Right lung (tissue), 10 donors: ENCODE measurements at places on chromosomes 2 and 18.
A peak's percentile ranks its signal among the peaks of the same experiment; 100 is the strongest.

GRCh38 chr2:6556755-6557154 is 309.0 kb downstream of the CMPK2 start:
- no peak for DNase-seq

DNA sequence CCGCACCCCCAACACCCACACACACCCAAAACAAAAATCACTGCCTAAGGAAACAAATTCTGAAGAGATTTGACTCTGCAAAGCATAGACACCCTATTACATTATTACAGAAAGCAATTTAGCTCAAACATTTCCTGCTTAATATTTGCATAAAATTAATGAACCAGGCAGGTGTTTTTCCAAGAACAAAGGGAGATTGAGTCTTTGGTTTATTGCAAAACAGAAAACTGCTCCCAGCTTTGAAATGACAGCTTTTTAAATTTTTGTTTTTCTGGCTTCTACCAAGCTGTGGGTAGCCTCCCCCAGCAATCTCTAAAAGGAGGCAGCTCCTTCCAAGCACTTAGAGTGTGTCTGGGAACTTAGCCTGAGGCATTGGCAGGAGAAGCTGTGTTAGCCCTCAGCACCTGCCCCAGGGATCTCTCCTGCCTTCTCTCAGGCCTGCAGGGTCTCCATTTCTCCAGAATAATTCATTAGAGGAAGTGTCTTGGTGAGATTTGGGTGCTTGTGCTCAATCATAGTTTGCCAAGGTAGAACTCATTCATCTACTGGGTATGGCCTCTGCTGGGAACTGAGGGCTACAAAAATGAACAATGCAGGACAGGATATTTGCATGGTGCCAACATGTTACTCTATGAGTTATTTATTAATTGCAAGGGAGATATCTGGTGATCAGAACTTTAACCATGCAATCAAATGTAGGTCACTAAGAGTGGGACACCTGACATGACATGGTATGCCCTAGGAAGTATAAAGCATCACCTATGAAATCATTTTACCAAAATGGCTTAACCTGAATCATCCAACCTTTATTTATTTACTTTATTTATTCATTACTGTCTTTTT is 58.7 kb downstream of the B3GNT2 start:
- DNase-seq = no peak

DNA sequence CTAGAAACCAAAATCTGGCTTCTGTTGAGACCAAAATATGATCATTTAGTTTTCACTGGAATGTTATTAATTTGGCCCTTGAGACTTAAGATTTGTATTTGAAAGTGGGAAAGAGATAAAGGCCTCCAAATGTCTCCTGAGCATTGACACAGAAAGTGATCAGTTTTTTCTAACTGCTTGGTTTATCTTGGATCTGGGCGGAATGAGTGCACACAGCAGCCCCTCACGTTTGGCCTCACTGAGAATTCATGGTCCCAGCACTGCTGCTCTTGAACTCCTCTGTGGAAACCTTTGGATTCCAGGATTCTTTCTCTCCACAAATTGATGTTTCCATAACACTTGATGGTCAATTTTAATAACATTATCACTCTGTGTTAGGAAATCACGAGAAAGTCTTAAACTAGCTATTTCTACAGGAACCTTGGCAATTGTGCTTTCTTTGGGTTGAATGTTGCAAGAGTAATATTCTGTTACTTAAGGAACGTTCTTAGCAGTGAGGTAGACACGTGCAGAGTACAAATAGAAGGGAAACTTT is 180.3 kb upstream of the BCL2L11 start:
- no peak for DNase-seq

GRCh38 chr2:172889768-172890430 is 154.3 kb downstream of the RAPGEF4 start:
- DNase-seq = no peak

DNA sequence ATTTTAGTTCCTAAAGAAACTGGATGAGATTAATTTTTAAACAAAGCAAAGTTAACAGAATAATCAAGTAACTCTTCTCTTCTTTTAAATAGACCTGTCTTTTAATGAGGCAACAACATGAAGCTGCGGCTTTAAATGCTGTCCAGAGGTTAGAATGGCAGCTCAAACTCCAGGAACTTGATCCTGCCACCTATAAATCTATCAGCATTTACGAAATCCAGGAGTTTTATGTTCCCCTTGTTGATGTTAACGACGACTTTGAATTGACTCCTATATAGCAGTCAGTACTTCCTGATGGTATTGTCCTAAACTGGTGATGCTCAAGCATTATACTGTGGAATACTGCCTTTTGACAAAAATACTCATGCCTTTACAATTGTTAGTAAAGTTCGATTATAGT is 53.7 kb upstream of the TWSG1 start:
- no peak for DNase-seq

DNA sequence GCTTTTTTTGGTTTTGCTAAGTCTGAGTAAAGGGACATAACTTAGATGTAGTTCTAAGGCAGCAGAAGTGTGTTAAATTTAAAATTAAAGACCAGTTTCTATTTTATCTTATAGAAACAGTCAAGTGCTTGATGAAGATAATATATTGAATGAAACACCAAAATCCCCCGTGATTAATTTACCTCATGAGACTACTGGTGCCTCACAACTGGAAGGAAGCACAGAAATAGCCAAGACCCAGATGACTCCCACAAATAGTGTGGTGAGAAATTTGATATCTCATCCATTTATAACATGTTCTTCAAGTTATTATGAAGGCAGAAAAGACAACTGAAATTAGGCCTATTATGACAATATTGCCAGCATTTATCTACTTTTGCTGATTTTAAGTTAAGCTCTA is 45.6 kb downstream of the APLF start:
- DNase-seq = no peak

GRCh38 chr2:226622484-226622883 is 177.1 kb downstream of the IRS1 start:
- no peak for DNase-seq

- DNase-seq = no peak
Measured at GRCh38 chr2:37232131-37232933, 874 bp downstream of the NDUFAF7 start.

- no peak for DNase-seq
Measured at GRCh38 chr2:119440873-119441272, 9.2 kb downstream of the TMEM37 start.

DNA sequence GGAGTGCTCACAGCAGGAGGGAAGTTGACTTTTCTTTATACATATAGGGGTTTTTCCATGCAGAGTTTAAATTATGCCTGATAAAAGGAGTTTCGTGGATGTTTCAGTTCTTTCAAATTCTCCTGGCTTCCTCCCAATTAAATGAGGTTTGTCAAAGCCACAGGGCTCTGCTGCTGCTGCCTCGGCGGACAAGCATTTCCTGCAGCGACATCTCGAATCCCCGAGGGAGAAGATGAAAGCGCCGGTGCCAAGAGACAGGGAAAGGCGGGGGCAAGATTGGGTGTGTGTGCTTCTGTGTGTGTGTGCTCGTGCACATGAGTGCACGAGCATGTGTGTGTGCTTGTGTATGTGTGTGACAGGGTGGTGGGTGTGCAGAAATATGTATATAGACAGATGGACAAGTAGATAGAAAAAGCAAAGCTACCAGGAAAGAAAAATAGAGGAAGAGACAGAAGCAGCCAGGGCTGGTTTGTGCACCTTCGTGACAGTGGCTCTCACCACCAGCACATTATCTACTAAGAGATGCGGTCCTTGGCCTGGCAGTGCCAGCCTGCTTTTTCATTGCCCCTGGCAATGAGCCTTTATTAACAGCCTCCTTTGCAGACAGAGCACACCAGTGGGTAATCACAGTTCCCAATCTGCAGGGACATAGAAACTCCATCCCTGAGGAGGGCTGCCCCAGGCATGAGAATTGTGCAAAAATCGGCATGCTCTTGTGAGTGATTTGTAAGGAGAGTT is 76.2 kb downstream of the CDK15 start:
- no peak for DNase-seq

- DNase-seq = no peak
Measured at GRCh38 chr2:53216805-53217204, 550.8 kb upstream of the CHAC2 start.

DNA sequence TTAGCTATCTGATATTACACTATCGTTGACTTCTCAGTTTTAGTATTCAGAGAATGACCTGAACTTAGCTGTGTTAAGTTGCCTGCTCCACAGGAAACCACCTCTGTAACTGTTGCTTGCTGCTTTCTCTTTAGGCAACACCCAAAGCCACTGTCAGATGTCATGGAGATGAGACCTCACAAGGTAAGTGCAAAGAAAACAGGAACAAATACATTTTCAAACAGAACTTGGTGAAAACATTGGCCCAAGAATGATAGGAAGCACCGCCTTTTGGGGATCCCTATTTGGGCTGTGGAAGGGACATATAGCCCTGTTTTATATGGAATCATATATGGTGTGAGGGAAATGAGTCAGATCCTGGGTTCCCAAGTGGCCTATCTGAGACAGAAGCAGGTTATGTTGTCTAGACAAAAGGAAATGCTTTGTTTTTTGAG is 143.4 kb downstream of the UBE2E3 start:
- DNase-seq = no peak

DNA sequence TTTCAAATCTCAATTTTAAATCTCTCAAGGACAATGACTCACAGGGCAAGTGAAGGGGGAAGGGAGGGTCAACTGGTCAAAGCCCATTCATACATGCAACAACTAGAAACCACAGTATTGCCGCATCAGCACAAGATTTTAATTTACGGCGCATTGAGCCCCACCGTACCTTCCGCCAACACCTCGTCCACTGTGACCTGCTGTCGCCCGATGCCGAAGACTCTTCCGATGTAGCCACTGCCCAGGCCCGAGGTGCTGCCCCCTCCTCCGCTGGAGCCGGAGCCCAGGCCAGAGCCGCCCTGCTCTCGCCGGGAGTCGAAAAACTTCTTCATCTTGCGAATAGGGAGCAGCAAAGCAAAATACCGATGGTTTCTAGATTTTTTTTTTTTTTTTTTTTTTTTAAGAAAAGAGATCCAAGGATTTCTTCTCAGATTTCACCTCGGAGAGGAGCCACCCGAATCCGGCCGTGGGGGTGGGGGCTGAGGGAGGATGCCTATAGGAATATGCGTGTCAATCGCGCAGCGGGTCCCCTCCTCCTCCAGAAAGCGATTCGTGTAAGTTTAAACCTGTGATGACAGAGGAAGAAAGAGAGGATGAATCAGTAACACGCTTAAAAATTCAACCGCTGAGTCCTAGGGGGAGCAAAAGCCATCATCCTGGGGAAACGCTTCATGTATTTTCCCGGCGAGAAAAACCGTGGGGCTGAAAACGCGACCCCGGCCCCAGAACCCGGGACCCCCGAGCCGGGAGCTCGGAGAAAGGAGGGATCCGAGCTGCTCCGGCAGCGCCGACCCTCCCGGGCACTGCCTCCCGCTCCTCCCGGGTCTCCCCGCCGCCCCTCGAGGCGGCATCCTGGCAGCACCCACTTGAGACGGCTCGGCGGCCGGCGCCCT is 584 bp downstream of the AAK1 start:
- peak; percentile 49 for DNase-seq

GRCh38 chr18:45112682-45113081 is 432.0 kb downstream of the SETBP1 start:
- DNase-seq = no peak

GRCh38 chr2:236676136-236676873 is 106.7 kb downstream of the ACKR3 start:
- no peak for DNase-seq

DNA sequence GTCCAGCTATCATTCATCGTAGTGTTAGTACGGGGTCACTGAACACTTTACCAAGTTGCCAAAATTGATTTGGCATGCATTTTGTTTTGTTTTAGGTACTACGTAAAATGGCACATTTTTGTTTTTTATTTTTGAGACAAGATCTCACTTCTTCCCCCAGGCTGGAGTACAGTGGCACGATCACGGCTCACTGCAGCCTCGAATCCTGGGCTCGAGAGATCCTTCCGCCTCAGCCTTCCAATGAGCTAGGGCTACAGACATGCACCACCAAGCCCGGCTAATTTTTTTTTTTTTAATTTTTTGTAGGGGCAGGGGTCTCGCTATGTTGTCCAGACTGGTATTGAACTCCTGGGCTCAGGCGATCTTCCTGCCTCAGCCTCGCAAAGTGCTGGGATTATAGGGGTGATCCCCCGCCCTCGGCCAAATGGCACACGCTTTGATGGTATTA is 786 bp downstream of the TAF1B start:
- no peak for DNase-seq

DNA sequence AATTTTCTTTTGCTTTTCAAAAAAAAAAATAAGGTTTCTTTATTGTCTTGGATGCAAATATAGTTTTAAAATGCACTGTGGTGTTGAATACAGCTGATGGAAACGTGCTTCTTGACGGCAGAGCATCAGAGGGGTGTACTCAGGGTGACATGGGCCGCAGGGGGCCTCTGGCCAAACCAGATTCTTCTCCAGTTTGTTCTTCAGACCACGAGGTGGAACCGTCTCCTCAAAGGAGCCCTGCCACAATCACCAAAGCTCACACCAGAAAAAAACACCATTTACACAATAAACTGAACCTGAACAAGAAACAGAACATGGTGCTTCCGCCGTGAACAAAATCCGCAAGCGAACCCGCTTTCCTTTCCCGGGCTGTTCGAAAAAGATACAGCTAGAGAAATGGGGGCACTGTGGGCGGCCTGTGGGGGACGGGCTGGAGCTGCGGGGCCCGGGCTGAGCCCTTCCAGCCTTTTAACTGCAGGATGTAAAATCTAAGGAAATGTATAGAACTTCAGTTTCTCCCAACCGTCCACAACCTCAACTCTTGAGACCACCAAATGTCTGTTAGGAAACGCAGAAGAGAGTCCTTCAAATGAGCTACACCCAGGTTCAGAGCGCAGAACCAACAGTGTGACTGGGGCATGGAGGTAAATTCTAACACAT is 34.5 kb downstream of the PSMG2 start:
- no peak for DNase-seq

DNA sequence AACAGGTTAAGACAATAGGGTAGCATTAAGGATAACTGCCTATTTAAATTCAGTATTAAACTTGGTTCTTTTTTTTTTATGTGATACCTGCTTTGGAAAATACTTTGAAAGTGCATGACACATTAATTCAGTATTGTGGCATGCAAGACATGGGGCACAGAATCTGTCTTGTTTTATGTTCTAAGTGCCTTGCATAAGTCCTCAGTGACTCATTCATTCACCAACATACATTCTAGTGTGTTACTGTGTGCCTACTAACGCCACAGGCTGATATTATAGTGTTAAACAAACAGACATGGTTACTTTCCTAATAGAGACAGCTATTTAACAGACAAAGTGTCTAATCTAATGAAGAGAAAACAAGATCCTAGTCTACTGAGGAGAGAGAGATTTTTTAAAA is 91.7 kb downstream of the GCA start:
- no peak for DNase-seq
